ENCODE measurements at places on chromosomes 13 and 19.

DNA sequence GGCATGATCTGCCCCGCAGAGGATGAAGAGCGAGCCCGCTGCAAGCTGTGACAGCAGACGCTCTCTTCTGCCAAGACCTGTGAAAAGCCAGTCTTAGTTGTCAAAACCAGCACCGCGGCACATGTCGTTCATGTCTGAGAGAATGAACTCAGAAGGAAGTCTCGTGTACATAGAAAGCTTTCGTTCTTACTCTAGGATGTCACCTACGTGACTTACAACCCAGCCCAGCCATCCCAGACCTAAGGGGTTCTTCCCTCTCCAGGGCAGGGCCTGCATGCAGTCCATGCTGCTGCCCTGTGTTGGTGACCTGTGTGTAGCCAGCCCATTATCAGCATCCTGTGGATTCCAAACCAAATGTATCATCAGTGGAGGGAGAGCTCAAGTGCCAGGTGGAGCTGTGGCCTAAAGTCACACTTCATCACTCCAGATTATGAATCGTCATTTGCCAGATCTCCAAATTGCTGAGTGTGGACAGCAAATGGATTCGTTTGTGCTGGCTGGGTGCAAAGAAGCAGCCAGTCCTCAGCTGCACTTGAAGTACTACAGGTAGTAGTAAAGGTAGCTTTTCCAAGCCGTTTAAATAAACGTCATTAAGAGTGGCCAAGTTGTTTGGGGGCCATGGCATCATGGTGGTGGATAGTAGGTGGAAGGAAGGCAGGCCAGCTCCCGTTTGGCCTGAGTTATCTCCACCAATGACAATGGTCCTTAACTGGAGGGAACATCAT is 73.9 kb upstream of the GPR183 start:
- DNase-seq: no peak

DNA sequence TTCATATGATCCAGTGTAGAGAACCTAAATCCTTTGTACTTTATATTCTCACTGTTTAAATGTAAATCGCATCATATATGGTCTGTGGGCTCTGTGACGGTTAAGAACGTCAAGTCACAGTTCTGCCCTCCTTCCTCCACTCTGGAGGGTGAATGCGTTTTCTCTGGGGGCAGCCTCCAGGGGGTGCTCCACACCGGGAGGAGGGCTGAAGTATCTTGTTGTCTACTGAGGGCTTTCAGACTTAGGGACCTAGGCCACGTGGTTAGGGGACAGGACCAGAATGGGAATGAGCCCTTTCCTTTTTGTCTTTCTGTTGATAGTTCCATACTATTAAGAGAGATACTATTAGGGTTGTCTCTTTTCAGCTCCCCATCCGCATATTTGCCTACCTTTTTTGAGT is 504.9 kb downstream of the FGF9 start:
- no peak for DNase-seq

DNA sequence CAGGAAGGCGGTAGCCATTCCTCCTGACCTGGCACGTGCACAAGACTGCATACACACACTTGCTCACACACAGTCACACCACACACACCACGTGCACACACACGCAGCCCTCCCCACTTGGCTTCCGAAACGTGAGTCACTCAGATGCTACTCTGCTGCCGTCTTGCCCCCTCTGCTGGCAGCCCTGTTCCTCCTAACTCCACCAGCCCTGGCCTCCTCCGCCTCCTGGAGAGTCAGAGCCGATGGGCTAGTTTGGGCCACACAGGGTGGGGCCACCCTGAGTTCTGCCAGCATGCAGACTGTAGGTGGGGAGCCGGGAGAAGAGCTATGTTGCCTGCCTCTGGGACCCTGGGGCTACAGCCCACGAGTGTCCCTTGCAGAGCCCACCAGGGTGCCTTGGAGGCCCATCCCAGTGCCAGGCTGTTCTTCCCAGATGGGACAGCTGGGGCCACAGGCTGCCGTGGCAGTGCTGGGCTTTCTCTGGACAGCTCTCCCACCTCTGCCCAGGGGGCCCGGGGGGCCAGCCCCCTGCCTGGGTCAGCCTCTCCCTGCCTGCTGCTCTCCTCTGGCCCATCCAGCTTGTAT is 12.1 kb downstream of the PIN1 start:
- DNase-seq: no peak

DNA sequence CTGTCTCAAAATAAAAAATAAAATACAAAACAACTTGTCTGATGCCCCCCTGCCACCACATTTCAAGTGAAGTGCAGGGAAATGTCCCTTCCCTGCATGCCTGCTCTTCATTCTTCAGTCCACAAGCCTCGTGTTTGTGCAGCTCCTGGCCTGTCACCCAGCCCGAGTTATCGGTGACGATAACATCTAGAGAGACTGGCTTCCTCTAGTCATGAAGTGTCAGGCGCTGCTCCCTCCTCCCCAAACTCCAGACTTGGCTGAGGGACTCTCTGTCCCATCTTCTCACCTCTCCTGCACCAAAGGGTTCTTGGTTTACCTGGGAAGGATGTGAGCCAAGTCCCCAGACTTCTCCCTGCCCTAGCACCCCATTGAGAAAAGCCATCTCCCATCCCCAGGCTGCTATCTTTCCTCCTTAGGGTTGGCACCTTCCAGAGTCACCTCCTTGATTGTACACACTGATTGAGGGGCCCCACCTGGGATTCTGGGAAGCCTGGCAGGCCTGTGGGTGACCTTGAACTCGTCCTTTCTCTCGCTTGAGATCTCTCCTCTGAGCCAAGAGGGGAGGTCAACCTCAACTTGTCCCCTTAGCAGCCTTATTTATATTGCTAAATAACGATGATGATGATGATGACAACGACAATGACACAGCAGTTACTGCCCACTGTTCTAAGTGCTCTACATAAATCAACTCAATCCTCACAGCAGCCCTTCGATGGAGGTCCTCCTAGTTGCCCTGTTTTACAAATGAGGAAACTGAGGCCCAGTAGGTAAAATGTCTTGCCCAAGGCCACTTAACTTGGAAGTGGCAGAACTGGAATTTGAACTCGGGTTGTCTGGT is 13.1 kb upstream of the PLAUR start:
- no peak for DNase-seq

GRCh38 chr13:67390462-67391086 is 160.4 kb upstream of the PCDH9 start:
- no peak for DNase-seq

Measured in NCI-H1092 treated with DMSO at 0.1 percent for 48 hours (cell line).